ENCODE measurements at places on chromosomes 16 and 17. TPM values are rescaled to one million over a fixed set of nuclear protein-coding genes. Genes with fewer than 3 reads are reported as not detected.

The DNAI2 gene
- not detected for total RNA-seq

The SYNGR3 gene
- total RNA-seq: not detected

DNA sequence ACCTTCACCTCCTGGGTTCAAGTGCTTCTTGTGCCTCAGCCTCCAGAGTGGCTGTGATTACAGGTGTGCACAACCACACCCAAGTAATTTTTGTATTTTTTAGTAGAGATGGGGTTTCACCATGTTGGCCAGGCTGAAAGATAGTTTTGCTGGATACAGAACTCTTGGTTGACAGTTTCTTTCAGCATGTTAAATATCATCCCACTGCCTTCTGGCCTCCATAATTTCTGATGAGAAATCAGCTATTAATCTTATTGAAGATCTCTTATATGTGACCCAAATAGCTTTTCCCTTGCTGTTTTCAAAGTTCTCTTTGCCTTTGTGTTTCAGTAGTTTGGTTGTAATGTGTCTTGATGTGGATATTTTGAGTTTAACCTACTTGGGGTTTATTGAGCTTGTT, 50.3 kb upstream of the BRD7 start:
- no peak for DNase-seq

The SLC6A2 gene
- not detected for total RNA-seq

GRCh38 chr17:30545024-30545423, 67.8 kb downstream of the GOSR1 start:
- DNase-seq: no peak

The PRAC2 gene
- not detected for total RNA-seq

The CCL7 gene
- not detected for total RNA-seq

- DNase-seq: no peak
Observed at GRCh38 chr17:68400404-68400735, 56.9 kb downstream of the WIPI1 start.

DNA sequence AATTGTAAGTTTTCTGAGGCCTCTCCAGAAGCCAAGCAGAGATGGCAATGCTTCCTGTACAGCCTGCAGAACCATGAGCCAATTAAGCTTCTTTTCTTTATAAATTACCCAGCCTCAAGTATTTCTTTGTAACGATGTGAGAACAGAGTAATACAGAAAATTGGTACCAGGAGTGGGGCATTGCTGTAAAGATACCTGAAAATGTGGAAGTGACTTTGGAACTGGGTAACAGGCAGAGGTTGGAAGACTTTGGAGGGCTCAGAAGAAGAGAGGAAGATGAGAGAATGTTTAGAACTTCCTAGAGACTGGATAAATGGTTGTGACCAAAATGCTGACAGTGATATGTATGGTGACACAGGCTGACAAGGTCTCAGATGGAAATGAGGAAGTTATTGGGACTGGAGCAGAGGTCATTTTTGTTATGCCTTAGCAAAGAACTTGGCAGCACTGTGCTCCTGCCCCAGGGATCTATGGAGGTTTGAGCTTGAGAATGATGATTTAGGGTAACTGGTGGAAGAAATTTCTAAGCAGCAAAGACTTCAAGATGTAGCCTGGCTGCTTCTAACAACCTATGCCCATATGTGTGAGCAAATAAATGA, 23.1 kb downstream of the PRDM7 start:
- no peak for DNase-seq

The GNG13 gene
- total RNA-seq: not detected

- no peak for DNase-seq
Observed at GRCh38 chr16:30743716-30744115, 4.5 kb upstream of the PHKG2 start.

- DNase-seq: no peak
Observed at GRCh38 chr16:77424871-77425604, 9.8 kb downstream of the ADAMTS18 start.

The EPX gene
- not detected for total RNA-seq

GRCh38 chr17:41382394-41382793, 288 bp upstream of the KRT34 start:
- DNase-seq: no peak

- no peak for DNase-seq
Observed at GRCh38 chr17:62681061-62681938, 53.8 kb downstream of the MRC2 start.

The ODAD4 gene
- total RNA-seq: 3.2 TPM

The MNT gene
- 10.2 TPM for total RNA-seq

DNA sequence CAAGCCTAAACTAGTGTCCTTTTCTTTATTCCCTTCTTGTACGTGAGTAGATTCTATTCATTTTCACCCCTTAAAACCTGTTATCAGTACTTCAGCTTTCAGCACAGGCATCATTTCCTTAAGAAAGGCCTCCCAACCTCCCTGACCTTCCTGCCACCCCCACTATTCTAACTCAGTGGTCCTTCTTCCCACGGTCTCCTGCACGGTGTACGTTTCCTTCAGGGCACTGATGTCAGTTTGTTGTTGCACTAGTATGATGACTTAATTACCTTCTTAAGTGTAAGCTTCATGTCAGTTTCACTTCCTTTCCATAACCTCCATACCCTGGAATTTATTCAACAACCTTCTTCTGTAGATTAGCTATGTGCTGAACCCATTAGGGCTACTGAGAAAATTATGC, 484.2 kb downstream of the HS3ST4 start:
- DNase-seq: no peak

DNA sequence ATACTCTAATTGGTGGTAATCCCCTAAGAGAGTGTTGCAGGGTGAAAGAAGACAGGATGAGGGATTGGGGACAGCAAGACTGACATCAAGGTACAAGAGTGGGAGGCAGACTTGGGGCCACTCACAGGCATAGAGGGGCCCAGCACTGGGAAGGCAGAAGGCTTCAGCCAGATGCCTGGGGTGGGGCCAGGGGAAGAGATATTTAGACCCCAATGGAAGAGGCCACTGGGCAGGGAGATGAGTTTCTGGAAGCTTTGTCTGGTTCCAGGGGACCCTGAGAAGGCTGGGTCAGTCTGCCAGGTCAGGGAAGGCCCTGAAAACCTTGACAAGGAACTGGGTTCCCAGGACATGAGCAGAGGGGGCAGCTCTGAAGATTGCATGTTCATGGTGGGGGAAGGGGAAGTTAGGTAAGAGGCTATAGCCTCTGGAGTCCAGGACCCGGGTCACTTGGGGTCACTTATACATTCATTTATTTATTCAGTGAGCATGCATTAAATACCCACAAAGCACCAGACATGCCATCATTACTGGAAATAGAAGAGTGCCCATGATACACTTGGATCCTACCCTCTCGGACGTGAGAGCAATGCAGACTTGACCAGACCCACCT, 92.9 kb downstream of the TMEM132E start:
- DNase-seq: no peak

The GAA gene
- total RNA-seq: 42.1 TPM

- DNase-seq: no peak
Observed at GRCh38 chr17:82033359-82034085, 2.0 kb downstream of the RAC3 start.

DNA sequence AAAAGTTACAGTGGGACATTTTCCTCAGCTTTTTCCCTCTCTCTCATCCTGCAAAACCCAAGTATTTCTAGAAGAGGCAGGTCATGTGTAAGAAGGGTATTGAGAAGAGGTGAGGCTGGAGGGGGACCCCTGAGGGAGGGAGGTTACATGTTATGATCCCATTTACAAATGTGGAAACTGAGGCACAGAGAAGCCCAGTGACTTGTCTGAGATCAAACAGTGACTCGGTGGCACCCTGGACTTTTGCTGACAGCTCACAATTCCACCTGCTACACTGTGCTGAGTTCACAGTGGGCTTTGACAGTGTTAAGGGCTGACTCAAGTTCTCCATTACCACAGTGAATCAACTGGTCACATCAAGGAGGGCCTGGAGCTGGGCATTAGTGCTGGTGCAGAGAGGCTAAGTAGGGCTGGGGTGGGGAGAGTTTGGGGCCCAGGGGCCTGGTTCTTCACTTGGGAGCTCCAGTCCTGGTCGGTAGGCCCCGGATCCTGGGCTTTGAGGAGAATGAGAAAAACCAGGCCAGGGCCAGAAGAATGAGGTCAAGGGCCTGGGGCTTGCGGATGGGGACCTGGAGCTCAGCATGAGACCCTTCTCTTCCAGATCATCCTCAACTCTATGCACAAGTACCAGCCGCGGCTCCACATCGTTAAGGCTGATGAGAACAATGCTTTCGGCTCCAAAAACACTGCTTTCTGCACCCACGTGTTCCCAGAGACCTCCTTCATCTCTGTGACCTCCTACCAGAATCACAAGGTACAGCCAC, 26.0 kb downstream of the TBX4 start:
- DNase-seq: no peak

GRCh38 chr16:78297066-78297666, 197.7 kb downstream of the WWOX start:
- peak; percentile 39 for DNase-seq

The CHD9NB gene
- not detected for total RNA-seq

The ZNF785 gene
- total RNA-seq: 13.6 TPM

- DNase-seq: no peak
Observed at GRCh38 chr17:73551759-73552158, 92.5 kb downstream of the SDK2 start.

- no peak for DNase-seq
Observed at GRCh38 chr16:57335366-57335765, 23.2 kb upstream of the CCL22 start.

The ADORA2B gene
- not detected for total RNA-seq

DNA sequence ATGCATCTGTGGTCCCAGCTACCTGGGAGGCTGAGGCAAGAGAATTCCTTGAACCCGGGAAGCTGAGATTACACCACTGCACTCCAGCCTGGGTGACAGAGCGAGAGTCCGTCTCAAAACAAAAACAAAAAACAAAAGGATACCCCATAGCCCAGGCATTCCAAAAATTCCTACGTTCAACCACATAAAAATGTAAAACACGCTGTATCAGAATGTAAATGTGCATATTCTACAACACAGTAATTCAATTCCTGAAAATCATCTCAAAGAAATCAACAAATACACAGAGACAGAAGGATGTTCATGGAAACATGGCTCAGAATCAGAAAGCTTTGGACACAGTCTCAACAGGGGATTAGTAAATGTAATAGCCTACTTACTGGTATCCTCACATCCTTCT, 33.0 kb downstream of the COG7 start:
- DNase-seq: no peak

The ARHGAP44 gene
- total RNA-seq: 10.9 TPM

The VKORC1 gene
- total RNA-seq: 145 TPM

- no peak for DNase-seq
Observed at GRCh38 chr16:23802776-23803175, 33.0 kb upstream of the PRKCB start.

The OTOA gene
- total RNA-seq: 0.40 TPM

The TUBB3 gene
- 0.33 TPM for total RNA-seq

The KRT33A gene
- total RNA-seq: not detected

The CIBAR2 gene
- total RNA-seq: not detected

GRCh38 chr16:27195941-27196595, 7.3 kb upstream of the KDM8 start:
- no peak for DNase-seq

- peak; percentile 4 for DNase-seq
Observed at GRCh38 chr17:44038604-44039011, 23.8 kb upstream of the TMEM101 start.

The ZNF200 gene
- total RNA-seq: 10.4 TPM

GRCh38 chr17:79485991-79486390, 124.9 kb downstream of the RBFOX3 start:
- DNase-seq: no peak

The EPOP gene
- 1.8 TPM for total RNA-seq

GRCh38 chr17:74435775-74436359, 4.0 kb downstream of the GPRC5C start:
- no peak for DNase-seq

DNA sequence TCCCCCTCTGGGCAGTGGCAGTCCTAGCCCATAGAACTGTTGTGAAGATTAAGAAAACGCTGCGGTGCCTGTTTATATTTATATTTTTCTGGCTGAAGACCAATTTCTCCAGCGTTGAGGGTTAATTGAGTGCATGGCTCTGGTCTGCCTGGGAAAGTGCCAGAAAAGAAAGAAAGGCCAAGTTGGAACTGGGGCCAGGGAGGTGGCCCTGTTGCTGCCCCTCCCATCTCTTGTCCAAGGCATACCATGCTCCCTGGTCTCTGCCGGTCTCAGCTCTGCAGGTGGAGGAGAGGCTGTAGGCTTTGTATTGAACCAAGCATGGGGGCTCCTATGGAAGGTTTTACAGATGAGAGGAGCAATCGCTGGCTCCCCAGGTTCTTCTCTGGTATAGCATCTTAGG, 124.7 kb downstream of the MGAT5B start:
- DNase-seq: no peak

- no peak for DNase-seq
Observed at GRCh38 chr16:21953541-21953902, 361 bp downstream of the UQCRC2 start.

DNA sequence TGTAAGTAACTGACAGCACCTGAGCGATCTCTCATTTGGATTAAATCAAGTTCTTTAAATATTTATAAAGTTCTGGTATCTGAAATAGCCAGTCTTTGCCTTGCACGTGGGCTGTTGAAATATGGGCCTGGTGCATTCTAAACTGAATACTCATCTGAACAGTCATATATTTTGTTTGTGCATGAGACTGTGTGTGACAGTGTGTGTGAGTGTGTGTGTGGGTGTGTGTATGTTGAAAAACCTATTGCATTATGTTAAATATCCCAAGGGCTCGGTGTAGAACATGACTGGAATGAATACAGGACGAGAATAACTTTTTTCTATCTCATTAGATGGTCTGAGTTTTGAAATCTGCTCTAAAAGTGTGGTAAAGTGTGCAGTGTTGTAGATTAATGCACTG, 82.4 kb upstream of the TOX3 start:
- no peak for DNase-seq

DNA sequence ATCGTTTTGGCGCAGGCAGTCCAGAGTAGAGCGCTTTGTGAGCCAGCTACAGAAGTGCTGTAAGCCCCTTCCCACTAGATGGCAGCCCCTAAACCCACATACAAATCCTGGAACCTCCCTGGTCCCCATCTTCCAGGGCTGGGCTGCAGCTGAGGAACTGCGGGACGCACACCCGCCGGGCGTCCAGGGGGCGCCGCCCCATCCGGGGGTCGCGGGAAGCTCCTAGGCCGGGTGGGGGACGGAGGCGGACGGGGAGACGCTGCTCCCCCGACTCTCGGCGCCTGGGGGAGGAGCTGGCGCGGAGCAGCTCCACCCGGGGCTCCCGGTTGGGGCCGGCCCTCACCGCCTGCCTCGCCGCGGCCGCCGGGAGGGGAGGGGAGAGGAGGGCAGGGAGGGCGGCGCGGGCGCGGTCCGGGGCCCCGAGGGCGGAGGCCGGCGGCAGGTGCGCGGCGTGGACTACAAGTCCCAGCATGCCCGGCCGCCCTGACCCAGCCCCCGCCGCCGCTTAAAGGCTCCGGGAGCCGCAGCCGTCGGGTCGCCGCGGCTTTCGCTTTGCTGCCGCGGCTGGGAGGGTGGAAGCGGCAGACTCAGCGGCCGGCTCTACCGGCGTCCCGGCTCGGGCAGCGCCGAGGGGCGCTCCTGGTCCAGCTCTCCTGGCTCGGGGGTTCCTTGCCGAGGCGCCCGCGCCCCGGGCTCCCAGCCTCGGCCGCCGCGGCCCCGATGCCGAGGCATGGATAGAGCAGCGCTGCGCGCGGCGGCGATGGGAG, at the start of gene KSR1:
Gene KSR1 (plus strand): TSS at position 535 of the 767 bp plus-strand sequence. CDS start 196 bp downstream, at position 731.
- DNase-seq: peak; percentile 92

The TAC4 gene
- not detected for total RNA-seq

Measured in thyroid gland (tissue), 4 donors.